NCI-H510A (cell line): ENCODE measurements at places on chromosomes 12 and 14.

- no peak for DNase-seq
These were observed 136.9 kb downstream of the STXBP6 start for GRCh38 chr14:24913021-24913420.

- DNase-seq, result no peak
These were observed 17.3 kb downstream of the SART3 start for GRCh38 chr12:108543652-108544051.

- DNase-seq, result no peak
These were observed 243.5 kb upstream of the NOVA1 start for GRCh38 chr14:26841326-26841725.

GRCh38 chr12:47877081-47877480, 27.7 kb downstream of the VDR start:
- DNase-seq, result no peak

GRCh38 chr12:126952096-126953007, 1314.6 kb upstream of the TMEM132C start:
- no peak for DNase-seq

GRCh38 chr12:92403210-92404175, 257.8 kb upstream of the BTG1 start:
- no peak for DNase-seq

GRCh38 chr14:104392001-104392395, 187.6 kb upstream of the C14orf180 start:
- no peak for DNase-seq

GRCh38 chr14:20614038-20614840, 23.1 kb upstream of the RNASE12 start:
- no peak for DNase-seq

DNA sequence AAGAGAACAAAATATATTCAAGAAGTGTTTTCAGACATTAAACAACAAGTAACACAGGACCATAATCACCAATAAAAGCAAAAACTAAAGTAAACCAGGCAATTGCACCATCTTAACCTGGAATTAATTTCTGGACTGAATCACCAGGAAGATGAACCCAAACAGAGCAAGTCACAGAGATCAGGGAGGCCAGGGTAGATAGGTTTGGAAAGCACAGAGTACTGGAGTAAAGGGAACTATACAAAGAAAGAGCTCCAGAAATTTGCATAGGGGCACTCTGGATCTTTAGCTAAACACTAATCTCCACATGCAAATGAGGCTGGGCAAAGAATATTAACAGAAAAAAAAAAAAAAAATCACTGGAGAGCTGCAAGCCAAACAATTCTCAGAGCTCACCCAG, 84.7 kb downstream of the NUAK1 start:
- DNase-seq, result no peak

- no peak for DNase-seq
These were observed 21.4 kb downstream of the ACVR1B start for GRCh38 chr12:51972849-51973273.

GRCh38 chr12:3717283-3717898, 35.5 kb downstream of the CRACR2A start:
- no peak for DNase-seq

GRCh38 chr14:26761532-26761931, 163.7 kb upstream of the NOVA1 start:
- DNase-seq, result no peak

DNA sequence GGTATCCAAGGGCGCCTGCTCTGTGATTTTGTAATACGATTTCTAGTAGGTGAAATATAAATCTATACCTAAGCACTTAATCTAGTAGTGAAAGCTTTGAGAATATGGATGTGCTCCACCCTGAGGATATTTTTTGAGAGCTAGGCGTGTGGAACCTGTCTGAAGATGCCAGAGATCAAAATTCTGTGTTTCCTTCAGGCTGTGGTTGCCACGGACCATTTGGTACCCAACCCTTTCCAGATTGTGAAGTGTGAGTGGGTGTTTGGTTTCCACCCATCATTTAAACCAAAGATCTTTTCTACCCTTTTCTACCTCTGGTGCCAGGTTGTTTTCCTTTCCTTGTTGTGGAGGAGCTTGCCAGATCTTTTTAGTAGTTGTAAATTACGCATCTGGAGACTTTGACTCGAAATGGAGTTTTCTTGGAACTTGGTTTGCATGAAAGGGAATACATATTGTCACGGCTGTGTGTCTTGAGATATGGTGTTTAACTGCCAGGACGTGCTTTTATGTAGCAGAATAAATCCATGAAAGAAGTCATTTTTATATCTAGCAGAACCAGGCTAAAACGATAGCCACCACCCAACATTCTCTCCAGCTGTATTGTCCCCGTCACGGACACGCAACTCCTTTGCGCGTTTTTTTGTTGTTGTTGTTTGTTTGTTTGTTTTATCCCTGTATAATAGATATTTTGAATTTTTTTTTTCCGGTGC, 2.2 kb downstream of the LRFN5 start:
- no peak for DNase-seq

GRCh38 chr12:122928404-122929147, 32.7 kb upstream of the VPS37B start:
- no peak for DNase-seq

DNA sequence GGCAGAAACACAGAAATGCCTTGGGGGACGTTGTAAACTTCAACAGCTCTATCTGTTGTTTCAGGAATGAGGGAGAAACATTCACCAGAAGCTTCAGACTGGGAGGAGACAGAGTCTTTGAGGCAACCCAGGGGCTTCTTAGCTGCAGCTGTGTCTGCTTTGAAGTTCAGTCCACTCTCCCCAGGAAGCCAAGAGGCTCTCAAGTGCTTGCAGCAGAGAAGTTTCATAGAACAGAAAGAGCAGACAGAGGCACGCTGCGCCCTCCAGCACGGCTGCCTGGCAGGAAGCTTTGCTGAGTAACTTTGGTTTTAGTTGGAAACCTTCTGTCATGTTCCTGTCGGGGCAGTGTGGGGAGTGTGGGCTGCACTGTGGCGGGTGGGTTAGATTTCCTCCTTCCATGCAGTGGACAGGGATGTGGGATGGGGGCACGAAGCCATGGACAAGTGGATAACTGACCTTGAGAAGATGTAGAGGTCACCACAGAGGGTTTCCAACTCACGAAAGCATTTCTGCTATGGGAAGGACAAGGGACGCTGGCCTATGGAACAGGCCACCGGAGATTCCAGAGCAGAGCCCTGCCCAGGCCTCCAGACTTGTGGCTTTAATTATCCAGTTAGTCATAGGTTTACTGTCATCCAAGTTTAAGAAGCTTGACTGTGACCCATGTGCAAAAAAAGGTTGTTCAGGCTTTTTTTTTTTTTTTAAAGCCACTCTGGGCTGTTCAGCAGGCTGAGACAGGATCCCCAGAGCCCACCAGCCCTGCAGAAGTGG, 107.7 kb downstream of the ARF6 start:
- DNase-seq, result peak; percentile 6

DNA sequence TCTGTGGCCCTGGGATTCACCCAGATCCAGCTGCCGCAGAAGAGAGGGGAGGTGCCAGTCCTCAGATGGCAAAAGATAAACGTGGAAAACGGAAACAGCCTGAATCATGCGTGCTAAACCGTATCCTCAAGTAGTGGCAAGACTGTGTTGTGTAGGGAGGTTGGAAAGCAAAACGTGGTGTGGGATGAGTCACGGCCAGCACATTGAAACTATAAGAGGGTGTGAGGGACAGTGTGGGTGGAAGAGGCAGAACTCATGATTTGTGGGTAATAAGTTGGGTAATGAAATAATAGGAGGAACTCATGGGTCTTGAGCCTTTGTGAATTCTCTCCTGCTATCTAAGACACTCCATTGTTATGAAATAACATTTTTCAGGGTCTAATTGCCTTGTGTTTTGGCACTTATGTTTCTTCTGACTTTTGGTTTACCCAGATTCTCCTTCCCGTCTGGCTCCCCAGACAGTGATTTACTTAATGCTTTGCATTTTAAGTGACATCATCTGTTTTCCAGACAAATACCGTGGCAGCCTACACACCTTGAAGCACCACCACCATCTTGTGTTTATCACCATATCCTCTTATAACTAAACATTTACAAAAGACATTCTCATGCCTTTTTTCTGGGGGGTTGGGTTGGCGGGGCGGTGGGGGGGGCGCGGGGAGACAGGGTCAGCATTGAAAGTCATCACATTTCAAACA, 62.3 kb upstream of the PTCSC3 start:
- DNase-seq, result no peak

GRCh38 chr12:12901158-12901791, 9.9 kb downstream of the GPRC5A start:
- DNase-seq, result no peak

GRCh38 chr14:68477110-68477455, 315.8 kb downstream of the ZFP36L1 start:
- no peak for DNase-seq

GRCh38 chr12:54126696-54127537, 61.9 kb downstream of the SMUG1 start:
- DNase-seq, result no peak

GRCh38 chr12:51406290-51406689, 15.1 kb upstream of the GALNT6 start:
- DNase-seq, result no peak

DNA sequence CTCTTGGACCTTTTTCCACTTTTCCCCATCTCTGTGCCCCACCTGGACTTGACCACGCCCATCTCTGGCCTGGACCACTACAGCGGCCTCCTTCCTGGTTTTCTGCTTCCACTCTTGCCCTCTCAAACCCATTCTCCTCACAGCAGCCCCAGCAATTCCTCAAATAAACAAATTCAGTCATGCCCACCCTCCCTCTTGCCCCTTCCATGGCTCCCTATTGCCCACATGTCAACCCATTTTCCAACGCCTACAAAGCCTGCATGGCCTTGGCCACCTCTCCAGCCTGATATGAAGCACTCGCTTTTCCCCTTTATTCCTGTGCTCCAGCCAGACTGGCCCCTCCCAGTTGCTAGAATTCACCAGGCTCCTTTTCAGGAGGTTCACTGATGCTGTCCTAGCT, 5.9 kb upstream of the OTUB2 start:
- no peak for DNase-seq

DNA sequence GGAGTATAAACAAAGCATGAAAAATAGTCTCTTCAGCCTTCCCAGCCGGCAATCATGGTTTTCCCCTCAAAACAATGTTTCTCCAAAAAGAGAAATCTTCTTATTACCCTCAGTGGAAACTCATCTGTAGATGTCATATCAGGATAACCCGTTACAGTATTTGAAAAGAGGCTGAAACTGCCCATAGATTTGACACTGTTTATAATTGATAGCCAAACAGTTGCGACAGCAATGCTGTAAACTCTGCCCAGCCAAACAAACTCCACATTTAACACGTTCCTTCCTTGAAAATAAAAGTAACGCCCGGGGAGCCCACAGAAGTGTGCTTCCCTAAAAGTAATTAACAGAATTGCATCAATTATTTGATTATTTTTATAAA, 201.3 kb upstream of the FOXN3 start:
- no peak for DNase-seq
